CD8-positive, alpha-beta memory T cell (primary cell): ENCODE measurements at places on chromosomes 7 and 10. TPM values are rescaled to one million over a fixed set of nuclear protein-coding genes. Genes with fewer than 3 reads are reported as not detected.

Gene ENO4
- total RNA-seq = not detected

Gene HYAL4
- not detected for total RNA-seq

Gene MYL10
- total RNA-seq = not detected

Gene MUC3A
- not detected for total RNA-seq

Gene PRF1
- 95.7 TPM for total RNA-seq

Gene UNC5B
- 0.13 TPM for total RNA-seq

Gene DPP6
- total RNA-seq = not detected

Gene VIPR2
- 0.31 TPM for total RNA-seq

Gene SAMD9
- 9.4 TPM for total RNA-seq

Gene IKZF1
- total RNA-seq = 226 TPM

GRCh38 chr7:139771001-139771956, 6.5 kb downstream of the HIPK2 start:
- no peaks in the 10 kb centered on the region for H3K36me3 ChIP-seq
- H3K27ac ChIP-seq = no peak overlapping the region
- H3K4me1 ChIP-seq = peaks cover 71% of the 10 kb centered on the region
- no peaks in the 10 kb centered on the region for H3K27me3 ChIP-seq

- H3K4me1 ChIP-seq = no peaks in the 10 kb centered on the region
- no peak overlapping the region for H3K4me3 ChIP-seq
- no peaks in the 10 kb centered on the region for H3K27me3 ChIP-seq
- DNase-seq = no peak
- H3K36me3 ChIP-seq = no peaks in the 10 kb centered on the region
These were observed 161.5 kb upstream of the ZNF804B start for GRCh38 chr7:88597941-88598425.

- no peak overlapping the region for H3K27ac ChIP-seq
- no peak overlapping the region for H3K4me3 ChIP-seq
- no peaks in the 10 kb centered on the region for H3K36me3 ChIP-seq
- peaks cover 5% of the 10 kb centered on the region for H3K27me3 ChIP-seq
These were observed 14.4 kb upstream of the KIF5B start for GRCh38 chr10:32070645-32071044.

GRCh38 chr7:127411176-127411575, 18.7 kb upstream of the ZNF800 start:
- H3K4me1 ChIP-seq = peaks cover 31% of the 10 kb centered on the region
- DNase-seq = no peak
- no peaks in the 10 kb centered on the region for H3K27me3 ChIP-seq
- H3K36me3 ChIP-seq = no peaks in the 10 kb centered on the region
